CD14-positive monocyte (primary cell): ENCODE measurements at places on chromosomes 3 and 15. TPM values are rescaled to one million over a fixed set of nuclear protein-coding genes. Genes with fewer than 3 reads are reported as not detected.

Gene GRM2
- polyA plus RNA-seq: not detected

Gene ARID3B
- polyA plus RNA-seq: 16.5 and 17.4 TPM in 2 replicates

Gene GRAMD2A
- polyA plus RNA-seq: not detected

DNA sequence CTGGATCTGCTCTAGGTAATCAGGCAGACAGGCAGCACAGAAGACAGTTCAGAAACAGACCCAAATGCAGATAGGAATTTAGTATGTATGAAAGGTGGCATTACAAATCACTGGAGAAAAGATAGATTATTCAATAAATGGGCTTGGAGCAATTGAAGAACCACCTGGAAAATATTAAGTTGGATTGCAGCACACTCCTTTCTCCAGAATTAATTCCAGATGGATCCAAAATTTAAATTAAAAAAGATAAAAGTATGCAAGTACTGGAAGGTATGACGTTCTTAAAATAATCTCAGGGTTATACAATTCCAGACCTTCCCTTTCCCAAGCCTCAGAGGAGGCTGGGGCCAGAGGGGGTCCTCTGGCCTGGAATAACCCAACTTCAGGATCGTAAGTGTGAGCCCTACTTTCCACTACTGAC, 32.5 kb downstream of the HRH1 start:
- no peak overlapping the region for H3K27ac ChIP-seq
- peaks cover 12% of the 10 kb centered on the region for H3K4me1 ChIP-seq
- no peak overlapping the region for H3K4me3 ChIP-seq
- H3K36me3 ChIP-seq: no peaks in the 10 kb centered on the region
- DNase-seq: no peak

- H3K27ac ChIP-seq: no peak within 1 kb of the TSS
- peaks cover 22% of the 10 kb centered on the region for H3K36me3 ChIP-seq
- DNase-seq: no peak
These were observed at the start of gene FBXL22 for GRCh38 chr15:63597038-63597790. Gene FBXL22 (plus strand): TSS chr15:63597387. CDS start chr15:63597393, 6 bp downstream.

Gene NME9
- 0.04 TPM in 1 of 2 replicates, not detected in the other for polyA plus RNA-seq
